ENCODE measurements at places on chromosomes 11 and 22.

DNA sequence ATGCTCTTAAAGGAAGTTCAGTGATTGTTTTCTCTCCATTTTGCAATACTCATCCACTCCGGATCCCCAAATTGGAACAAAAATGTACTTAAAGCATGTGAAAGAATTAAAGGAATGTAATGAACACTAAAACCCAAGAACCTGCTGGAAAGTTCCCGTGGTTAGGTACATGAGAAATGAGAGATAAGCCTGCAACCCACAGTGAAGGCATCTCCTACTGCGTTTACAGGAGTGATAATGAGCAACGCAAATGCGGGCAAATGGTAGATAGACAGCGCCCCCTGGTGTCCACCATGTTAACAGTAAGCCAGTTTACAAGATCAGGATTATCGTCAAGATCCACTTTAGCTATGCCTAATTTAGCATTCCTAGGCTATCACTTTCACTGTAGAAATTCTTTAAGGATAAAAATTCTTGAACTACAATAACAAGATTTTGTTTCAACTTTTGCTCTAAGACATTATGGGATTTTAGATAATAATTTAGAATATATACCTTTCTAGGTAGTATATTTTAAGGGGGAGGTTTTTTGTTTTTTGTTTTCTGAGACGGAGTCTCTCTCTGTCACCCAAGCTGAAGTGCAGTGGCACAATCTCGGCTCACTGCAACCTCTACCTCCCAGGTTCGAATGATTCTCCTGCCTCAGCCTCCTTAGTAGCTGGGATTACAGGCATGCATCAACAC lies 29.9 kb downstream of the ALG9 start:
- peak; percentile 72 for DNase-seq

DNA sequence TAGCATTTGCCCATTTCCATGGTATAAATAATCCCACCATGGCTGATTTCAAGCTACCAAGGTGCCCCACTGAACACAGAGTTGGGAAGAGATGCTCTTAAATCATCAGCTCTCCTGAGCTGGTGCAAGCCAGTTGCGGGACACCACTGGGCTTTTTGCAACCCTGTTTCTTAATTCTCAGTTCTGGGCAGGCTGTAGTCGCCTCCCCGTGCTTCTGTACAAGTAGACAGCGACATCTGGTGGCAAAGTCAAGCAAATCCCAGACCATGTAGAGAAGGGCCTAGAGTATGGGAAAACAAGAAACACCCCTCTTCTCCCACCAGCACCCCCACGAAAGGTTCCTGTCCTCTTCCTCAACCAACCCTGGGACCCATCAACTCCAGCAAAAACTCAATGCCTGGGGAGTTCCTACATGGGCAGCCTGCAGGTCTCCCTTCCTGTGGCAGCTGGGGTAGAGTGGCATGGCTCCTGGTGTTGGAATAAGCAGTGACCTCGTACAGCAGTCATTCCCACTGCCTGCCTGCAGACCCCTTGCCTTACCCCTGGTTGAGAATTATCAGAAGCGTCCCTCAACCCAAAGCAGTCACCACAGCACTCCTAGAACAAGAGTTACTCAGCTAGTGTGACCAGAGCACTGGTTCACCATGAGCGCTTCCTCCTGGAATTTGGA lies 68.4 kb downstream of the IGLL5 start:
- peak; percentile 41 for DNase-seq

DNA sequence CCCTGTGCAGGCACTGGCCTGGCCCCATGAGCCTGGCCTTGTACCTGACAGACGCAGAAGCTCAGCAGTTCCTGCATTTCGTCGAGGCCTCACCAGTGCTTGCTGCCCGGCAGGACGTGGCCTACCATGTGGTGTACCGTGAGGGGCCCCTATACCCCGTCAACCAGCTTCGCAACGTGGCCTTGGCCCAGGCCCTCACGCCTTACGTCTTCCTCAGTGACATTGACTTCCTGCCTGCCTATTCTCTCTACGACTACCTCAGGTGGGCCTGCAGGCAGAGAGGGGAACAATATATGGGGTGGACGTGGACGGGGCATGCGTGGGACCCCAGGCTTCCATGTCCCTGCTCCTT lies 4.9 kb downstream of the LARGE2 start:
- no peak for DNase-seq

DNA sequence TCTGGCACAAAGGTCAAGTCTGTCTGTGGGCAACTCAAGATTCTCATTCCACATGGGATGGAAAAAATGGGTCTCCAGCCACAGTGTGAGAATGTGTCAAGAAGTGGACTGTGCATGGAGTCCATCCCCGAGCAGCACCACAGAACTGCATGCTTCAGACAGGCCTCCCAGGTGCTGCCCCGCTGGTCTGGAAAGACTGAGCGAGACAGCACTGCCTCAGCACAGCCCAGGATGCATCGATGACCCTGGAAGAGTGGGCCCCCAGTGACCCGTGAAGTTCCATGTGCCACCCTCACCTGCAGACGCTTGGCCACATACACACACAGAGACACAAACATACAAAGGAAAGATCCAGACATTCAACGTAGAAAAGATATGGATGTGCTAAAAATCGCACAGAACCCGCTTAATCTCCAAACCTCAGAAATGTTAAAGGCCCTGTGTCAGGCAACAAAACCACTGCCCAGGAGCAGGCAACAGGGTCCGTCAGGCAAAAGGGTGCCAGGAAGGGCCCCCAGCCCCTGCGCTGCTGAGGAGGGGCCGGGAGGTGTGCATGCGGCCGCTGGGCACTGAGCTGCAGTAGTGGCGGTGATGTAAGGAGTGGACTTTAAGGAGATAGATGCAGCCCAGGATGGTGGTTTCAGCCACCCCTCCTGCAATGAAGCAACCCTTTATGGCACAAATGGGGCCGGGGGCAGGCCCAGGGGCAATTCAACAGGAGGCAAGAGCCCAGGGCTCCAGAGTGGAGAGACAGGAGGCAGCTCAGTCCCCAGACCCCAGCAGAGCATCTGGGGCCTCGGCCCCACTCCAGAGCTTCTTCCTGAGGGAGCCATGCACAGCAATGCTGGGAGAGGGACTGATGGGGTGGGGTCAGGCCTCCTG lies 84.7 kb downstream of the DGCR2 start:
- no peak for DNase-seq

GRCh38 chr22:17477391-17477833 lies 85.9 kb upstream of the SLC25A18 start:
- DNase-seq: no peak

GRCh38 chr22:17717708-17718107 lies 56.6 kb downstream of the BID start:
- DNase-seq: no peak

DNA sequence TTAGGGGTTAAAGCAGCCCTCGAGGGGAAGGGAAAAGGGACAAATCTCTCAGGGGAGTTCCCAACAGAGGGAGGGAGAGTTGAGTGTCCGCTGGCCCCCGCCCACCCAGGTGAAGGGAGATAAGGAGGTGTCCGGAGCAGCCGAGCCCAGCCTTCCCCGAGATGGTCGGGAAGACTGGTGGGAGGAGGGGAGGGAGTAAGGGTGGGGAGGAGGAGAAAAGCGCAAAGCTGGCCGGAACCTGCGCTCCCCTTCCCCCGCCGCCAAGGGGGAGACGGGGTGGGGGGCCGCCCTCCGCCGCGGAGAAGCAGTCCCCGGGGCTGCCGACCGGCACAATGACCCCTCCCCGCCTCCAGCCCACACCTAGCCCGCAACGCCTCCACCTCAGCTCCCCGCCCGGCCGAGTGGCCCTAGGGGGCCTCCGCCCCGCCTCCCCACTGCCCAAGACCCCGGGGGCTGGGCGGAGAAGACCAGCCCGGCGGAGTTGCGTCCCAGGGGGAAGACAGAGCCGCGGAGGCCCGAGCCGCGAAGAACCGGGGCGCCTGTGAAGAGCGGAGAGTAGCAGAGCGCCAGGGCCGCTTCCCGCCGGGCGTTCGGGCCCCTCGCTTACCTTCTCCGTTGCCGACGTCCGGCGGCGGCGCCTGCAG lies 479 bp downstream of the RSF1 start:
- no peak for DNase-seq

DNA sequence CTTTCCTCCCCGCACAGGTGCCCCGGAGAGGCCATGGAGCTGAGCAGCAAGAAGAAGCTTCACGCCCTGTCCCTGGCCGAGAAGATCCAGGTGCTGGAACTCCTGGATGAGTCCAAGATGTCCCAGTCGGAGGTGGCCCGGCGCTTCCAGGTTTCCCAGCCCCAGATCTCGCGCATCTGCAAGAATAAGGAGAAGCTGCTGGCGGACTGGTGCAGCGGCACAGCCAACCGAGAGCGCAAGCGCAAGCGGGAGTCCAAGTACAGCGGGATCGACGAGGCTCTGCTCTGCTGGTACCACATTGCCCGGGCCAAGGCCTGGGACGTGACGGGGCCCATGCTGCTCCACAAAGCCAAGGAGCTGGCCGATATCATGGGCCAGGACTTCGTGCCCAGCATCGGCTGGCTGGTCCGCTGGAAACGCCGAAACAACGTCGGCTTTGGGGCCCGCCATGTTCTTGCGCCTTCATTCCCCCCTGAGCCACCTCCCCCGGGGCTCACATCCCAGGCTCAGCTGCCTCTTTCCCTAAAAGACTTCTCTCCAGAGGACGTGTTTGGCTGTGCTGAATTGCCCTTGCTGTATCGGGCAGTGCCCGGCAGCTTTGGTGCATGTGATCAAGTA lies 1.3 kb downstream of the TIGD3 start:
- DNase-seq: no peak

- DNase-seq: no peak
These were observed 19.6 kb upstream of the MICAL2 start for GRCh38 chr11:12090761-12091258.

GRCh38 chr11:119149018-119149785 lies at the start of gene ABCG4:
TSS of gene ABCG4 (plus strand) at chr11:119149052. CDS start at chr11:119149966, 914 bp downstream.
- no peak for DNase-seq

GRCh38 chr11:35302398-35302797 lies 117.0 kb downstream of the SLC1A2 start:
- DNase-seq: no peak

DNA sequence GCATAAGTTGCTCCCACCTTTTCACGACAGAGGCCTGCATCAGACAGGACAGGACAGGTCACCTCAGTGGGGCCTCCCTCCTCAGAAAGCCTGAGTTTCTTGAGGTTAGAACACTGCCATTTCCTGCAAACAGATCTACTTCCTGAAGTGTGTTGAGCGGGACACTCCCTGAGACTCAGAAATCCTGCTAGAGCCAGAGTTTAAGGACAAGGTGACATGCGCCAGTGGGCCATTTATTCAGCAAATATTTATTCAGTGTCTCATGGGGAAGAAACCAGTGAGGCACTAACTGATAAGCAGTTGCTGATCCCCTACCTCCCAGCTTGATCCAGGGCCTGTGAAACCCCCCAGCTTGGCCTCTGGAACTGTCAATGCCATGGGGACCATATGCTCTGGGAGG lies 454.6 kb downstream of the SOX6 start:
- DNase-seq: no peak

- DNase-seq: no peak
These were observed 37.1 kb downstream of the SHISAL1 start for GRCh38 chr22:44275631-44275995.

DNA sequence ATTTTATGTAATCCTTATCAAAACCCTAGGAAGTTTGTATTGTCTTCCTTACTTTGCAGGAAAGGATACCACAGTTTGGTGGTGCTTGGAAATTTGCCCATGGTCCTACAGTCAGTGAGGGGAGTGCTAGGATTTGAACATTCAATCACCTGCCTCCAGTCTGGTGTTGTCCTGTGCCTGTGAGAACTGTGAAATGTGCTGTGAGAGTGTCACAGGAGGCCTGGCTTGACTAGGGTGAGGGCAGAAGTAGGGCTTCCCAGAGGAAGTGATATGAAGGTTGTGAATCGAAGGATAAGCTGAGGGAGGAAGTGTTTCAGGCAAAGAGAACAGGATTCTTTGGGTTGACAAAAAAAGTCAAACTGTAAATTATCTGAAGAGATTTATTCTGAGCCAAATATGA lies 424.4 kb downstream of the TMEM135 start:
- no peak for DNase-seq

GRCh38 chr11:58685973-58686722 lies 45.6 kb downstream of the GLYAT start:
- DNase-seq: no peak

DNA sequence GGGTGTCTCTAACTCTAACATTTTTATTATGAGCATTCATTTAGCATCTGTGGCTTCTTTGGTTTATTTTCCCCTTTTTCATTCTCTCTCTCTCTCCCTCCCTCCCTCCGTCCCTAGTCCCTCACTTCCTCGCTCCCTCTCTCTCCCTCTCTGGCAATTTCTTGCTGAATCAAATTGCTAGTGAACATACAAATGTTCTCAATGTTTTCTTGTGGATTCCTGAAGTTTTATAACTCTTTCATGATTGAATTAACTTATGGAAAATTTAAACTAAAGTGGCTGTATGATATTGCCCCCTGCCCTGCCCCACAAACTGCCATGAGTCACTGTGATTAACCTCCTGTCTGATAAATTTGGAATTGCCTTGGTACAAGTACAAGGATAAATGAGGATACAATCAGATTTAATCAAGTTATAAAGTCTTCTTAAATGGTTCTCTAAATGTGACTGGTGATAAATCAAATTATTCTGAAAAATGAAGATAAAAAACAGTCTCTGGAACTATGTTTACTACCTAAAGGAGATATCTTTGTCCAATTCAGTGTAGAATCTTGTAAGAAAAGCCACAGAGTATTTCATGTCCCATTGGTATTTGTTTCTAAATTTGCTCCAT lies 143.0 kb upstream of the PDGFD start:
- no peak for DNase-seq

- DNase-seq: peak; percentile 63
These were observed 224.1 kb downstream of the CADM1 start for GRCh38 chr11:115279813-115280761.

GRCh38 chr22:36778020-36778419 lies 2.1 kb upstream of the IFT27 start:
- no peak for DNase-seq

DNA sequence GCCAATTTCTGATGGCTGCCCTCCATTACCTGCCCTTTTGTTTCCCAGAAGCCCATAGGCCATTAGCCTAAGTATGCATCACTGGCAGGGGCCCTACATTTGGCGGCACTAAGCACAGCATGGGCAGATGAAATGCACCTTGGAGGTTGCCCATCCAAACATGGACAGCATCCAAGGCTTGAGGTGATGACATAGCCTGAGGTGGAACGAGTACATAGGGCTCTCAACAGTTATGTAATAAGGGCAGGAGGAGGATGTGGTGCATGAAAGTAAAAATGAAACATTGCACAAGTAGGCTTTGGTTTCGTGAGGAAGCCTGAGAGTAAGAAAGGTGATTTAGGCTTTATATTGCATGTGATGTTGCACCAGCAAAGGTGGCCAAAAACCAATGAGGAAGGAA lies 148.1 kb downstream of the FAM76B start:
- no peak for DNase-seq

- DNase-seq: peak; percentile 20
These were observed 48.4 kb downstream of the KCNJ4 start for GRCh38 chr22:38406617-38407016.

- no peak for DNase-seq
These were observed 34.9 kb downstream of the WBP2NL start for GRCh38 chr22:42033263-42034181.

GRCh38 chr11:96465512-96465911 lies 75.7 kb downstream of the JRKL start:
- no peak for DNase-seq

DNA sequence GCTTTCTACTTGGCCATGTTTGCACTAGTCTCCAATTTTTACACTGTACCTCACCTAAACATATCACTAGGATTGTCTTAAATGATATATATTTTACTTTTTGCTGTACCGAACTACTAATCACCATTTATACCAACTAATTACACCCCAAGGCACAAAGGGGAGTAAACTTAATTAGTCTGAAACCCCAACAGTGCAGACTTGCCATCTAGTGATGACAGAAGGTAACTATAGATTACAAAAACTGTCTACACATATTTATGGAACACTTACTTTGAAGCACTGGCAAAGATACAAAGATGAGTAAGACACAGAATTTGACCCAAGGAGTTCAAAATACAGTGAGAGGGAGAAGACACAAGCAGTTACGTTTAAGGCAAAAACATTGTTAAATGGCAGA lies 139.7 kb downstream of the CNTN5 start:
- DNase-seq: no peak
